Astrocyte of the spinal cord (primary cell): ENCODE measurements at places on chromosomes 13 and 19.

- DNase-seq: no peak
These were observed 56.4 kb downstream of the GGACT start for GRCh38 chr13:100532090-100532766.

- peak; percentile 14 for DNase-seq
These were observed 6.1 kb downstream of the FOSB start for GRCh38 chr19:45473682-45474605.

GRCh38 chr19:17328517-17329365 lies 5.9 kb downstream of the ANO8 start:
- DNase-seq: no peak

DNA sequence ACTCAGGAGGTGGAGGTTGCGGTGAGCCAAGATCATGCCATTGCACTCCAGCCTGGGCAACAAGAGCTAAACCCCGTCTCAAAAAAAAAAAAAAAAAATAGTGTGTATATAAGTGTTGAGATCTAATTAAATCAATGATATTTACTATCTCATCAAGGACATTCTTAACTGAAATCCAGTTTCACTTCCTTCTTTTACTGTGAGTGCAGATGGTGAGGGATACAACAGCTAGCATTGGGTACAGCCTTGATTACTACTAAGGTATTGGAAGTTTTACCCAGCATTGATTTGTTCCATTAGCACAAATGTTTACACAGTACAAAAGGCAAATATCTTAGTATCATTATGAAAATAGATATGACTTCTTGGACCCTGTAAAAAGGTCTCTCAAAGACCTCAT lies 546.6 kb downstream of the KCTD12 start:
- DNase-seq: no peak
